Activated T-cell treated with anti-CD3 and anti-CD28 coated beads, Interleukin-2, amount 50 U/mL, for 72 hours (primary cell): ENCODE measurements at places on chromosomes 16 and 17. TPM values are rescaled to one million over a fixed set of nuclear protein-coding genes. Genes with fewer than 3 reads are reported as not detected.

DNA sequence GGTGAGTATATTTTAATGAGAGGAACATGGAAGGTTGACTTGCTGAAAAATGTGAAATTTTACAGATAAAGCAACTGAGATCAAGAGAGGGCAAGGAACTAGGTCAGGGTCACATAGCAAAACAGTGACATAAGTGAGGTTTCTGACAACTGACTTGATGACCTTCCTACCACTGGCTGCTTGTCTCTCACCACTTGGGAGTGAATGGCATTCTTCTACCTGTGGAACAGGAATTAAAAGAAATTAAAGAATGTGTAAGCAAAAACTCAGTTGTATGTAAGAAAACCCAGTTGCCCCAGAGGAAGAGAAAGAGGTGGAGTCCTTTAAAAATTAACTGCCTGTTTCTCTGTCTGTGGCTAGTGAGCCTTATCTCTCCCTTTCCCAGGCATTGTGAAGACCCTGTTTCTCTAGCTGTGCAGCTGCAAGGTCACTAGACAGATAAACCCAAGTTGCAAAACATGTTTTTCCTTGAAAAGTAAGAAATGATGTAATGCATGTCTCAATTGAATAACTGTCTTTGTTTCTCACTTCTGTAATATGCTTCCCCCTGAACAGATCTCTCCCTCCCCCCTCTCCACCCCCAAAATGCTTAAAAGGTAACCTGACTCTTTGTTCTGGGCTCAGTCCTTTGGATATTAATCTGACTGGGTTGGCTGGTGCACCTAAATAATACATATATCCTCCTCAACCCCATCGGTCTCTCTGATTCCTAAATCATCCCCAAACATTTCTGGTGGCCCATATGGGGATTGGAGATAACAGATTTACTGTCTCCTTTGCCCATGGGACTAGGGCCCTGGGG is 23.4 kb downstream of the ACSM1 start:
- DNase-seq = no peak

- DNase-seq = no peak
These were observed 88.8 kb downstream of the ARHGAP44 start for GRCh38 chr17:12877953-12878669.

Gene ADAM11
- total RNA-seq = 1.6 TPM

- no peak for DNase-seq
These were observed 19.8 kb upstream of the NUDT16L1 start for GRCh38 chr16:4673387-4674046.

DNA sequence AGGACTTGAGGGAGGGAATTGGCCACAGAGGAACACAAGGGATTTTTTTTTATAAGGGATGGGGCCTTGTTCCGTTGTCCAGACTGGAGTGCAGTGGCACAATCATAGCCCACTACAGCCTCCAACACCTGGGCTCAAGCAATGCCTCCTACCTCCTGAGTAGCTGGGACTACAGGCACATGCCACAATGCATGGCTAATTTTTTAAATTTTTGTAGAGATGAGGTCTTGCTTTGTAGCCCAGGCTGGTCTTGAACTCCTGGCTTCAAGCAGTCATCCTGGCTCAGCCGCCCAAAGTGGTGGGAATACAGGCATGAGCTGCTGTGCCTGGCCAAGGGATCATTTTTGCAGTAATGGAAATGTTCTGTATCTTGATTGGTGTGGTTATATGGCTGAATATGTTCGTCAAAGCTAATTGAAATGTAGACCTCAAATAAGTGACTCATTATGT is 56.9 kb downstream of the VMP1 start:
- no peak for DNase-seq

Gene GAS2L2
- total RNA-seq = 0.09 TPM

Gene BICDL2
- 0.30 TPM for total RNA-seq

DNA sequence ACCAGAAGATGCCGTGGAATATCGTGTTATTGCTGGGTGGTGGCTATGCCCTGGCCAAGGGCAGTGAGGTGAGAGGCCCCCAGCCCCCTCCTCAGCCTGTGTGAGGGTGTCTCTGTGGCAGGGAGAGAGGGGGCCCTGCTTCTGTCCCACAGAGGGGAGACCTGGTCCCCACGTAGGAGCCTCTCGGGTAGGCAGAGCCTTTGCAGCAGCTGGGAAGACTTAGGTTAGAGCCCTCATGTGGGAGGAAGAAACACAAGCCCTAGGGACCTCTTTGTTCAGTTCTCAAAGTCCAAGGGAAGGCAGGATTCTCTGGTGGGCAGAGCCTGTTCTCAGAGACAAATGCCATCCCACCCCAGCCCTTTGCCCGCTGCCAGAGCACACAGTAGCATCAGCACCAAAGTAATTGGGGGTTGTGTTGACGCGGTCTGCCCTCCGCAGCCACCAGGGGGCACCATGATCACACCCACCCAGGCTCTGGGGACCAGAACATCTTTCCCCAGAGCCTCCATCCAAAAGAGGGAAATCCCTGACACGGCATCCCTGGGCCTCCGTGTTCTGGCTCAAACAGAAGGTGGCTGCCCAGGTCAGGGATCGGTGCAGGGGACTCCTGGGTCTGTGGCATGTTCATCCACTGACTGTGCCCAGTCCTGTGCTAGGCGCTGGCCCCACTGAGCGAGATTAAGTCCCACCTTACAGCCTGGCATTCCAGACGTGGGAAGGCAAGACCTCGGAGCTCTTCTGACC is 11.5 kb upstream of the FOXN1 start:
- peak; percentile 85 for DNase-seq

Gene ZG16
- not detected for total RNA-seq

DNA sequence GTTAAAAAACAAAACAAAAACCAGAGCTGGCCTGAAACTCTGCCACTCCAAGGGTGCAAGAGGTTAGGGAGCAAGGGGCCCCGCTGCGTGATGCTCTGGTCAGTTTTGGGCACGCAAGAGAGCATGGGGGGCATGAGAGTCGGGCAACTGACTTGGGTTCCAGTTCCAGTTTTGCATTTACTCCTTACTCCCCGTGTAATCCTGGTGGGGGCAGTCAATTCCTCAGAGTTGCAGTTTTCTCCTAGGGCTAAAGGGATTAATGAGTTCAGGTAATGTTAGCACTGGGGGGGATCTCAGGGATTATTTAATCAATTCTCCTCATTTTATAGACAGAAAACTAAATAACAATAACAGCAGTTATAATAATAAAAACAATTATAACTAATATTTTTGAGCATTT is 72.9 kb upstream of the PMFBP1 start:
- no peak for DNase-seq

DNA sequence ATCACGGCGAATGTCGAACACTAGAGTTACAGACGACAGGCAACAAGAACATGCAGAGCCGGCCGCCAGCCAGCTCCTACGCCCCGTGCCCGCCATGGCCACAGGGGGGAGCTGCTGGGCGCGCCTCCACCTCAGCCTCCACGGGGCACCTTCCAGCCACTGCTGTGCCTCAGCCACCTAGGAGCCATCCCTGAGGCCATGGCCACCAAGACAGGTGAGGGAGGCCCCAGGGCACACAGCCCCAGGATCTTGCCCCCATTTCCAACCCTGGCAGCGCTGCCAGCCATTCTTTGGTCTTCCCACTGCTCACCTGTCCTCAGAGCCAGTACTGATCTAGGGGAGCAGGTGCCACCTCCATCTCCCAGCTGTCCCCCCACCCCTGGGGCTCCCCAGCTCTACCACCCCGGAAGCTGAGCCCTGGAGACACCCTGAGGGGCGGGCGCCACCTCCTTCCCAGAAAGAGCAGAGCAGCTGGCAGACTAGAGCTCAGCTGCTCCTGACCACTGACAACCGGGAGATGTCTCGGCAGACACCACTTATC is 11.8 kb downstream of the GNPTG start:
- DNase-seq = peak; percentile 81

DNA sequence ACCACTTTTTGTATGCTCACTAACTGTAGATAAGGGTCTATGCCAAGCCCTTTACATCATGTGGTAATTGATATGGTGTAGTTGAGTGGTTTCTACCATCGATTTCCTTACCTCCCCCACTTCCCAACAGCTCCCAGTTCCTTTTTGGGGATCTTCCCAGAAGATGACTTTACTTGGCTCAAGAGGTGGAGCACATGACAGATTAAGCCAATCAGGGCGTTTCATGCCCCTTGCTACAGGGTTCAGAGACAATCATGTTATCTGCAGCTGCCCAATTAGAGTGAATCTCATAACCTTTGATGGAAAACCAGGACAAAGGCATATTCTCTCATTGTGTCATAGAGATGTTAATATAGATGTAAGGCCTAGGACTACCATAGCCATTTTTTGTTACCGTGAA is 16.2 kb upstream of the BMERB1 start:
- no peak for DNase-seq

GRCh38 chr16:1713331-1713730 is 7.3 kb downstream of the MAPK8IP3 start:
- DNase-seq = no peak

Gene UNC45B
- total RNA-seq = 0.07 TPM

Gene PHKB
- 39.5 TPM for total RNA-seq

GRCh38 chr17:55563363-55563762 is 52.1 kb upstream of the SMIM36 start:
- no peak for DNase-seq

Gene CRHR1
- total RNA-seq = not detected

GRCh38 chr16:27229891-27230470 is 26.7 kb downstream of the KDM8 start:
- DNase-seq = no peak

Gene CSH1
- total RNA-seq = not detected

DNA sequence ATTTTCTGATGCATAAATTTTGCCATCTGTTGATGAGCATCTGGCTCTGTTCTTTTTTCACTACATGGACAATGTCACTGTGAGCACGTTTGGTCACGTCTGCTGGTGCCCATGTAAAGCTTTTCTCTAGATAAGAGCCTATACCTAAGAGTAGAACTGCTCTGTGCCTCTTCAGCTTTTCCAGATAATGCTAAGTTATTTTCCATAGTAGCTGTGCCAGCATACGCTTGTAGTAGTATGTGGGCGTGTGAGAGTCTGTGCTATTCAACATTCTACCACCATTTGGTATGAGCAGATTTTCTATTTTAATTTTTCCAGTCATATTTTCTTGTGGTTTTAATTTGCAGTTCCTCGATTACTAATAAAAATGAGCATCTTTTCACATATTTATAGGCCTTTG is 33.2 kb downstream of the VPS35L start:
- DNase-seq = no peak

DNA sequence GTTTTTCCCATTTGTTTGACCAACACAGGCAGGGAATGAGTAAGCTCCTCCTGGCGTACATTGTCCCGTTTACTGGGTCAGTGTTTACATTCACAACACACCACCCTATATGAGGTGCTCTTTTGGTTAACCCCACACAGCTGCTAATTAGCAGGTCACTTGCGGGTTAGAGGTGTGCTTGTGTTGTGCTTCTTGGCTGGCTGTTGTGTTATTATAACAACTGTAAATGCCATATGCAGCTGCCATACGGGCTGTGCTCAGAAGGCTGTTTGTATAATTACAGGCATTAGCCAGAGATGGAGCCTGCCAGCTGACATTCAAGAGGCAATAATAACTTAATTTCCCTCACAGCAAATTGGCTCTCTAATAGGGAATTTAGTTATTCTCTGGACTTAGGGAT is 205.1 kb upstream of the ELAC2 start:
- no peak for DNase-seq

DNA sequence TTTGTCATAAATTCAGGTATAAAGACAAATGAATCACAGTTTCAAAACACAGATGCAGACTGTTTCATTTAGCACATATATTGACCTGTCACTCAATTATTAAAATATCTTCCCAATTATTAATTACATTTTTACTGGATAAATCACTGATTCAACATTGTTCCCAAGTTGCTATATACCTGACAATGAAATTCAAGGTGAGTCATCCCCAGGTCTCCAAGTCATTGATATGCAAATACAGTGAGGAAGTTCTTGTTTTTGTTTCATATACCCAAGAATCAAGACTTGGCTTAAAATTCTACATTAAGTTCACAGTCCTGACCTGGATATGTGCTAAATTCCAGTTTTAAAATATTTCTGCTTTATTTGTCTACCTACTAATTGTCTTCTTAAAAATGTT is 599.3 kb upstream of the PSMD7 start:
- DNase-seq = no peak

DNA sequence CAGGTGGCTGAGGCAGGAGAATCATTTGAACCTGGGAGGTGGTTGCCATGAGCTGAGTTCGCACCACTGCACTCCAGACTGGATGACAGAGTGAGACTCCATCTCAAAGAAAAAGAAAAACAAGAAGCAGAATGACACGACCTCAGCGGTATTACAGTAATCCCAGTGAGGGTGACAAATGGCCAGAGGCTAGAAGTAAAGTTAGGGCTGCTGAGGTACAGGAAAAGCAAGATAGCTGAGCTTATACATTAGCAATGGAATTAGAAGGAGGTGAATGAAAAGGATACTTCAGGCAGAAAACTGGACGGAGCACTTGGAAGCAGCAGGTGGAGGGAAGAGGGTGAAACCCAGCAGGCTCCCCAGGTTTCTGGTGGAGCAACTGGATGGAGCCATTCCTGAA is 26.1 kb upstream of the AMZ2 start:
- DNase-seq = no peak

Gene KRT36
- total RNA-seq = not detected

DNA sequence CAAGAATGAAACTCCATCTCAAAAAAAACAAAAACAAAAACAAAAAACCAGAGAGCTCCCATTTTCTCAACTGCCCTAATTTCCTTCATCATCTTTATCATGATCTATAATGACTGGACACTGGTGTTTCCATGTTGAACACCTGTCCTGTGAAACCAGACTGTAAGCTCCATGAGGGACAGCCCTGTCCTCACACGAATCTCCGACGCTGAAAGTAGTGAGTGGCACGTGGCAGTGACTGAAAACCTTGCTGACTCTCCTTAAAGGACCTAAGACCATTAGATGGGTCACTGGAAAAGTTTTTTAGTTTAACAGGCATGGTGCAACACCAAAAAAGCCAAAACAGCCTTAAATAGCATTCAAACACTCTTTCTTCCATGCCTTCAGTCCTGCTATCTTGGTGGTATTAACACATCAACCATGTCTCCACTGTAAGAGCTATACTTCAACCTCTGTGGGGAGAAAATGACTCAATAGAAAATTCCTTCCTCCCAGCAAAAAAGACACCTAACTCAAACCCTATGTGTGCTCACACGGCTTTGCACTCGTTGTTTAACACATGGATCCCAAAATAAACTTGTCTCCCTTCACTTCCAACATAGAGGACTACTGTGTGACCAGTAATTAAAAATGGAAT is 8.3 kb downstream of the AXIN2 start:
- DNase-seq = no peak

DNA sequence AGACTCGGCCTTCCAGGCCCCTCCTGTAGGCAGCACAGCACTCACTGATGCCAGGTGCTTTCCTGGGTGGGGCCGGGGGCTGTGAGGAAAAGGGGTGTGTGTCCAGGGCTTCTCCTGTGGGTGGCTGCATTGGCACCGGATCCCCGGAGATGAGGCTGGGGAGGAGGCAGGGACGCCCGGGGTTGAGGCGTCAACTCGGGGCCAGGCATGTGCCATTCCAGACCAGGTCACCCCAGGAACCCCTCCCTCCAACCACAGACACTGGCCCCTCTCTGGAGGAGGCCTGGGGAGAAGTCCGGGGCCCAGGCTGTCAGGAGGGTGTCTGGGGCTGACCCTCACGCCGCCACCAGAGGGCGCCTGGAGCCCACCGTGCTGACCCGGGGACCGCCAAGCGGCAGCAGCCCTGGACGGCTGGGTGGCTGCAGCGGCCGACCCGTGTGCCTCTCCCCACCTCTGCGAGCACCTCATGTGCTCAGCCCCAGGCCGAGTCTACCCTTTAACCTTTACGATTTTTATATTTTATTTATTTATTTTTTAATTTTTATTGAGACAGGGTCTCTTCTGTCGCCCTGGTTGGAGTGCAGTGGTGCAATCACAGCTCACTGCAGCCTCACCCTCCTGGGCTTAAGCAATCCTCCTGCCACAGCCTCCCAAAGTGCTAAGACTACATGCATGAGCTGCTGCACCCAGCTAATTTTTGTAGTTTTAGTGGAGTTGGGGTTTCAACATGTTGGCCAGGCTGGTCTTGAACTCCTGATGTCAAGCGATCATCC is 3.2 kb upstream of the METRN start:
- DNase-seq = peak; percentile 86

Gene HBA1
- total RNA-seq = not detected
